Omental fat pad (tissue), 4 donors: ENCODE measurements at places on chromosomes 11 and 22. TPM values are rescaled to one million over a fixed set of nuclear protein-coding genes. Genes with fewer than 3 reads are reported as not detected.

The ARFIP2 gene
- 53.7 TPM for total RNA-seq

DNA sequence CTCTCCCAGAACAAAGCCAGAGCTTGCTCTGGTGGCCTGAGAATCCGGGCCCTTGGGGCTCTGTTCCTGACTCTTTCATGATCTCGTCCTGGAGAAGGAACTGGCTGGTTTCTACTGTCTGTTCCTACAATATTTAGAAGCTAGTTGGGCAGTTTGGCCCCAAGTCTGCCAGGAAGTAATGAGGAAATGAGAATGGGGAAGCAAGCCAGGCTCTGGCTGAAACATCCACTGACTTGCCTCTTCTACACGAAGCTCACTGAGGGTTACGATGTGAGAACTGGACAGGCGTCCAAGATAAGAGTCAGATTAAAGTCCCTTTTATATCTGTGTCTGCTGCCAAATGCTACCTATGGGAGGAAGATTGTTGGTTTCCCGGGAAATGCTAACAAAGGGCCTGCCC, 110.0 kb upstream of the KIRREL3 start:
- DNase-seq, result no peak

GRCh38 chr22:17159504-17159951, 451 bp upstream of the HDHD5 start:
- DNase-seq, result peak; percentile 55

- no peak for DNase-seq
These were observed 14.6 kb downstream of the BBOX1 start for GRCh38 chr11:27055065-27055682.

GRCh38 chr22:25888399-25889054, 146.5 kb downstream of the MYO18B start:
- DNase-seq, result no peak

- no peak for DNase-seq
These were observed 126.9 kb downstream of the CD44 start for GRCh38 chr11:35265755-35266454.

DNA sequence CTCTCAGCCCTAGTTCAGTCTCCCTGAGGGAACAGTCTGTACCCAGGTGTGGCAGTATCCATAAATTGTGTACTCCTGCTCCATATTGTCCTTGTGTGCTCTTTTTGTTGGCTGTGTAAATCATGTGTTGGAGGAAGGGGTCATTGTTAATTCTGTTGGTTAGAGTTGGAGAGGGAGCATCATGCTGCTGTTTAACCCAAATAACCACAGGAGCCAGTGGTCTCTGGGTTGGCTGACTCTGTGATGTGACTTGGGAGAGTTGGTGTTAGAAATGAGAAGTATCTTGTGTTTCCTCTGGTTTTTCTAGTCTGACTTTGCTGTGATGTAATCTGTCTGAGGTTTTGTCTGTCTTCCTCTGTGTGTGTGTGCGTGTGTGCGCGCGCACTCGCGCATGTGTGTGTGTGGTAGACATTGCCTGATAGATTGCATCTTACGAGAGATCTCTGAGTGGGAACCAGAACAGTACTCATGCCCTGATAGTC, 30.5 kb downstream of the CTNND1 start:
- DNase-seq, result peak; percentile 41

The OR5B21 gene
- total RNA-seq, result not detected

GRCh38 chr11:6812390-6813005, 13.0 kb upstream of the OR6A2 start:
- no peak for DNase-seq

DNA sequence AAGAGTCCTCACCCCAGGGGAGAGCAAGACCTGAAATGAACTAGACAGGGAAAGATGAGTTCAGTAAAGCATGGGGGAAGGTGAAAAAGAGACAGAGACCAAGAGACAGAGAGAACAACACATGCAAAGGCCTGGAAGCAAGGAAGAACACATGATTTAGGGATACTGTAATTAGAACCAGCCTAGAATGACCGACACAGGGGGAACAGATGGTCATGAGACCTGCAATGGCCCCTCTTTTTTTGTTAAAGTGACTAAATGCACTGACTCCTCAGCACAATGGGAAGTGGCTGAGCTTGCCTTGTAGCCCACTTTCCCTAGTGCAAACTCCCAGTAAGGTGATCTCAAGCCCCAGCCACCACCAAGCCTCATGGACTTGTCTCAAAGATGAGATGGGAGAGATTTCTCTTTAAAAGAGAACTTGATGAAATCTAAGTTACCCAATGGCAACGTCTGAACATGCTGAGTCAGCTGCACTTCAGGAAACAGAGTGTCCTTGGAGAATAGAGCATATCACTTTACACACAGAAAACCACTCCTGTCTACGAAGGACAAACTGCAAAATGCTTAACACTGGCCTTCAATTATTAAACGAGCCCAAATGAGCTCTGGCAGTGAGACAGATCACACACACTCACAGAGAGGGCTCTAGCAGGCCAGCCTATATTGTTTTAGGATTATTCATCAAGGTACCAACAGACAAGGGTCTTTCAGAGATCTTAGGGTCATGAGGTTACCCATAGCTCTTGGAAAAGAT, 91.0 kb downstream of the SERGEF start:
- no peak for DNase-seq

GRCh38 chr11:37394236-37394870, 796.3 kb upstream of the RAG2 start:
- no peak for DNase-seq

DNA sequence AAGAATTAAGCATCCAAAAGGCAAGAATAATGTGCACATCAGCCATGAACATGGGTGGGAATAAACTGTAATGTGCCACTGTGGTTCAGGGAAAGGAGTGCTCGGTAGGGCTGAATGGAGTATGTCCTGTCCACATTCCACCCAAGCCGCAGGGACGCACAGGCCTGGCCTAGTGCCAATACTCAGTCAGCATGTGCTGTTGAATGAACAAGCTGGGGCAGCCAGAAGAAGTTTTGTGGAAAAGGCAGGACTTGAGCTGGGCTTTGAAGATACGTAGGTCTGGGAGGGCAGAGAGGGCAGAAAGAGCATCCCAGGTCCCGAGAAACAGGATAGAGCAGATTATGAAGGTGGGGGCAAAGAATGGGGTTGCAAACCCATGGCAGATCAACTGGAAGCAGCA, 60.0 kb upstream of the PLET1 start:
- DNase-seq, result no peak

GRCh38 chr22:27115410-27115809, 458.0 kb downstream of the MIAT start:
- no peak for DNase-seq

The TRIM6 gene
- total RNA-seq, result 3.3 TPM

GRCh38 chr11:71564430-71564829, 933 bp upstream of the KRTAP5-10 start:
- no peak for DNase-seq

The C11orf97 gene
- not detected for total RNA-seq

The PRG3 gene
- total RNA-seq, result not detected

The BTBD18 gene
- total RNA-seq, result not detected

The SCGB1A1 gene
- total RNA-seq, result not detected

The SCUBE2 gene
- total RNA-seq, result 28.1 TPM

DNA sequence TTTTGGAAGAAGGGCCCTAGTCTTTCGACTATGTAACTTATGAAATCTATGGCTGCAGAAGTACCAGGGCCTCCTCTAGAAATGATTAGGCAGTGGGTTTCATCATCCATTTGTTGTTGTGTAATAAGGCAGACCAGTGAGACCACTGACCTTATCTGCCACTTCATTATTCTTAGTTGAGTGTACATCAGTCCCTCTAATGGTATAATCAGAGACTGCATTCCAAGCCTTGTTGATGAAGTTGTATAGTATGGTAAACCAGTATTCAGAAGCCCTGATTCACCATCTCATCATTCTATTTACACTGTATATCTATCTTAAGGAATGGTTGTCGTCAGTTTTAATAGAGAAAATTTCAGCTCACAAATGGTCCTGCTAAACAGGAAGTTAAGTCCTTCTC, 32.2 kb upstream of the GRIA4 start:
- no peak for DNase-seq

The OR52E6 gene
- total RNA-seq, result not detected

DNA sequence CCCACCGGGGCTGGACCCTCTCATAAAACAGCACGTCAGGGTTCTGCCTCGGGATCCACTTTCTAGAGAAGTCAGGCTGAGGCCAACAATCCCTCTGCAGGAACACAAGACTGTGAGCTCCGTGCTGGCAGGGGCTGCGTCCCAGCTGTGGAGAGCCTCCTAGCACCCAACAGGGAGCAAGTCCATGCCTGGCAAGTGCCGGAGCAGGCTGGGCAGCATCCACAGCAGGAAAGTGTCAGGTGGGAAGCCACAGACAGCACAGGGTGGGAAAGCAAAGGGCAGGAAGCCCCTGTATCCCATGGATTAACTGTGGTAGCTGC, 682.3 kb downstream of the TBC1D22A start:
- DNase-seq, result no peak
